ENCODE measurements at places on chromosomes 4 and X. TPM values are rescaled to one million over a fixed set of nuclear protein-coding genes. Genes with fewer than 3 reads are reported as not detected.

Gene MAP9
- 5.2 TPM for total RNA-seq

Gene FGD1
- total RNA-seq, result 8.2 TPM

Gene CFP
- total RNA-seq, result 0.14 TPM

Gene SPARCL1
- total RNA-seq, result not detected

Gene FRG2
- not detected for total RNA-seq

Gene PTCHD1
- not detected for total RNA-seq

Gene TEX11
- total RNA-seq, result not detected
